RPMI7951 (cell line): ENCODE measurements at places on chromosomes 7 and 10.

DNA sequence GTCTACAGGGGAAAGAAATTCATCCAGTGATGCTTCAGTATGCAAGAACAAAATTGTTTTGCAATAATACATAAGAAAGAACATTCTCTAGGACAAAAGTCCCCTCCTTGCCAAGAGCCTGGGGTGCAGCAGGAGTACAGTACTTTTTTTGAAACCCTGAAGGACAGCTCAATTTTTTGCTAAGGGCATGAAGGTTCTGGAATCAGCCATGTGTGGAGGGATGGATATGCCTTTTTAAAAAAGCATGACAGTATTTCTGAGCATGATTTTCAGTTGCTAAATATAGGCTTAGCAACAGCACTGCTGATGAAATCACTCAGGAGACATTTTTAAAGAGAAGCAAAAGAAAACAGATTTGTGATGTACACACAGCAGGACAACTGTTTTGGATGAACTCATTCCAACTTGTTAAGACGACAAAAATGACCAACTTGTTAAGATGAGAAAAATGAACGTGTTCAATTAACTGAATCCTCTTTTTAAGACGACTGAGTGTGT lies 39.3 kb downstream of the HBP1 start:
- no peak for DNase-seq

DNA sequence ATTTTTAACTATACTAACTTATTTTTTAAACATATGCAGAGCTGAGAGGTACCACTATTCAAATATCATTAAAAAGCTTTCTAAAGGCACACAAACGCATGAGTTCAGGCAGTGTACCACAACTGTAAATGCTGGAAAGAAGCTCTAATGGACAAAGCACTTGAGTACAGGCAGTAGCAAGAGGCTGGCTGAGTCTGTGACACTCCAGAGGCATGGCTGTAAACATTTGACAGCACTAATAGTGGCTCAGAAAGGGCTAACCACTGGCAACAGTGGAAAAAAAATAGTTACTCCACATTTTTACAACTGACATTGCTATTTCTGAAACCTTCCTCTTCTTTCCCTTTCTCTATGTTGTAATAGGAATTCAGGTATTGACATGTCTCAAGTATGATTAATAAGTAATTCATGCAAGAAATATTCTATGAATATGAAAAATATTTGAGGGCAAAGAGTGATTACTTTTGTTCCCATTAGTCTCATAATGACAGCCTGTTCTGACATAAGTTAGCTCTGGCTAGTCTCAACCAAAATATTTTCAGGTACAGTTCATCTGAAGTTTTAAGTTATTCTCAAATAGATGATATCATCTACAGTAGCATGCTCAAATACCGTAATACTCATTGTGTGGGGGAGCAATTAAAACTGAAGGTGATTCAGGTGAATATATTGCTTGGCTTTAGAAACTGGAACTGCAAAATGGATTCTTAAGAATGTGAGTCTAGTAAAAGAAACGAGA lies 324.0 kb upstream of the POT1 start:
- no peak for DNase-seq

GRCh38 chr7:66638309-66639099 lies 9.8 kb downstream of the KCTD7 start:
- no peak for DNase-seq

DNA sequence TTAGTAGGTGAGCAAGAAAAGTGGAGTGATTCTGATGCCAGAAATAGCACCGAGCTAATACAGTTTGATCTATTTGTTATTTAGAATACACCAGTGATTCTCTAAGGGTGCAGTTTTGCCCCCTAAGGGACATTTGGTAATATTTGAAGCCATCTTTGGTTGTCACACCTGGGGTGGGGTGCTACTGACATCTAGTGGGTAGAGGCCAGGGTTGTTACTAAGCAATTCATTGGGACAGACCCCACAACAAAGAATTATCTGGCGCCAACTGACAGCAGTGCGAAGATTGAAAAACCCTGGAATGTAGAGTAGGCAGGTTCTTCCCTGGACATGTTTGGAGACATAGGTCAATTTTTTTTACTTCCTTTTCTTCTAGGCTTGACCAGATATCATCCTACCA lies 14.6 kb downstream of the PALS2 start:
- DNase-seq, result peak; percentile 35

GRCh38 chr7:43260980-43261878 lies 148.8 kb downstream of the HECW1 start:
- peak; percentile 83 for DNase-seq

DNA sequence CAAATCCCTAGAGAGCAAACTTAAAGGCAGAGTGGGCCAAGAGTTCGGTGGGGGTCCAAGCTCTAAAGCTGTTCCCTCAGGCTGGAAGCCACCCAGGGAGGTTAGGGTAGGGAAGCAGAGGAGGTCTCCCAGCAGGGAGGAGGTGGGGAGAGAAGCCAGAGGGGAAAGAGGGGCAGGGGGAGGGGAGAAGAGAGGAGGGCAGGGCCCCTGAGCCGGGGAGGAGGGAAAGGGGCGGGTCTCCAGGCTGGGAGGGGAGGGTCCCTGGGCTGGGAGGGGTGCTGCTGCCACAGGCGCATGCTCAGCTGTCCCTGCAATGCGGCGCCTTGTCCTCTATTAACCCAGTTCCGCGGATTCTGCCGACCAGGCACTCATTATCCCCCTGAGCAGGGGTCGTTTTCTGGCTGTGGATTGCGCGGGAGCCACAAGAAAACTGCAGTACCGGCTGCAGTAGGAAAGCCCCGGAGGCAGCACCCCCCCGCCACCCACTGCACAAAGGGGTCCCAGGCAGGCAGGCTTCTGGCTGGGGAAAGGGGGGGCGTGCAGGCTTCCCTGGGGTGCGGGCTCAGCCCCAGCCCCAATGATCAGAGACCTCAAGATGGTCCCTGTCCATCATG lies 49.3 kb downstream of the CAMK2B start:
- no peak for DNase-seq

DNA sequence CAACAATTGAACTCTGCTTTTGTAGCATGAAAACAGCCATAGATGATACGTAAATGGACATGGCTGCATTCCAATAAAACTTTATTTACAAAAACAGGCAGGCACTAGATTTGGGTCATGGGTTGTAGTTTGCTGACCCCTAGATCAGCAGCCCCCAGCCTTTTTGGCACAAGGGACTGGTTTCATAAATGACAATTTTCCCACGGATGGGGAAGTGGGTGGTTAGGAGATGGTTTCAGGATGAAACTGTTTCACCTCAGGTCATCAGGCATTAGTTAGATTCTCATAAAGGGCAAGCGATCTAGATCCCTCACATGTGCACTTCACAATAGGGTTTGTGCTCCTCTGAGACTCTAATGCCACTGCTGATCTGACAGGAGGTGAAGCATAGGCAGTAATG lies 16.5 kb upstream of the ANK3 start:
- DNase-seq, result no peak

- no peak for DNase-seq
Observed at GRCh38 chr10:118102121-118102520, 55.4 kb upstream of the RAB11FIP2 start.

DNA sequence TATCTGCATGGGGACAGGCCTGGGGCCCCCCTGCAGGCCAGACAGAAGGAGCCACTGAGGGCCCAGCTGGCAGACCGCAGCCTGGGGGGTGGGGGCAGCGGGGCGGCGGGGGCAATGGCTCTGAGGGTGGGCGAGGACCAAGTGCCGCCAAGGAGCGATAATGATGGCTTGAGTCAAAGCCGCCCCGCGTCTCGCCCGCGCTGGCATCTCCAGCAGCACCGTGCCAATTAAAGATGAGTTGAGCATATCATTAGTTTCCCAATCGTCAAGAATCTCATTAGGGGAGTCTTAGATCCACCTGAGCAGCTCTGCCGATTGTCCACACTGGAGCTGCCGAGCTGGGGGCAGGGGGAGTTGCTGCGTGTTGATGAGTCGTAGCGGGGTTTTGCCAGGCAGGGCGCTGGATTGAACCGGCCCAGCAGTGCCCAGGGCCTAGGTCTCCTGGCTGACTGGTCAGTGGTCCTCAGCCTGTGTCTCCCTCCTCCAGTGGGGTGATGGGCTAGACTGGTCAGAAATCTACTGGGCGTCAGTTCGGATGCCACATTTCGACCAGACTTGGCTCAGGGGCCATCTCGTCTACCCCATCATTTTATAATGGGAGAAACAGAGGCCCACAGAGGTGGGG lies 41.0 kb upstream of the PSMG3 start:
- DNase-seq, result no peak

DNA sequence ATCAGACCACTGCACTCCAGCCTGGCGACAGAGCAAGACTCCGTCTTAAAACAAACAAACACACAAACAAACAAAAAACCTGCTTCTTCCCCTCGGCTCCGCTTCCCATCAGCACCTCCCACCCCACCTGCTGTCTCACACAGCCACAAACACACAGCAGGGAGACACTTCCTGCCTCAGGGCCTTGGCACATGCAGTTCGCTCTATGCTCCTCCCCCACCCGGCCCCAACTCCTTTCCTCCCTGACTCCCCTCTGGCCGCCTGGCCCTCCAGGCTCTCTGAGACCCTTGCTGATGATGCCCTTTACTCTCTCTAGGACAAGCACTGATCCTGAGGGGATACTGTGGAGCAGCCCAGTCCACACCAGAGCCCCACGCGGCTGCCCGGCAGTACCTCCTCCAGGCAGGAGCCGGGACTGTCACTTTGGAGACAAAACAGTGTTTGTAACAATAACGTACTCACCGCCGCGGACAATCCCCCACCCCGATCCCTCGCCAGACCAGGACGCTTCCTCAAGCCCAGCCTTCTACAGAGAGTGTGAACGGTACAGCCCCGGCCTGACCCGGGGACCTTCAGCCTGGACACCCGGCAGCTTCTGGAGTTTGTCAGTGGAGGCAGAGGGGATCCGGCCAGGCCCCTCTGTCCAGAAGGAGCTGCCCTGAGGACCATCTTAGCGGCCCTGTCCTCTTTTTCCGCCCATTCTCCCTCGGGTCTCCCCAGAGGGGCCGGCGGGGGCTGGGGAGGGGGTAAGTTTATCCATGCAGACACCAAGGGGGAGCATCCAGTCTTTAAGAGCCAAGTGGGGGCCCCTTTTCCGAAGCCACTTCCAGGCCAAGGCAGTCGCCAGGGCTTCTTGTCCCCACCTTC lies 50.0 kb upstream of the GTF2IRD1 start:
- no peak for DNase-seq

DNA sequence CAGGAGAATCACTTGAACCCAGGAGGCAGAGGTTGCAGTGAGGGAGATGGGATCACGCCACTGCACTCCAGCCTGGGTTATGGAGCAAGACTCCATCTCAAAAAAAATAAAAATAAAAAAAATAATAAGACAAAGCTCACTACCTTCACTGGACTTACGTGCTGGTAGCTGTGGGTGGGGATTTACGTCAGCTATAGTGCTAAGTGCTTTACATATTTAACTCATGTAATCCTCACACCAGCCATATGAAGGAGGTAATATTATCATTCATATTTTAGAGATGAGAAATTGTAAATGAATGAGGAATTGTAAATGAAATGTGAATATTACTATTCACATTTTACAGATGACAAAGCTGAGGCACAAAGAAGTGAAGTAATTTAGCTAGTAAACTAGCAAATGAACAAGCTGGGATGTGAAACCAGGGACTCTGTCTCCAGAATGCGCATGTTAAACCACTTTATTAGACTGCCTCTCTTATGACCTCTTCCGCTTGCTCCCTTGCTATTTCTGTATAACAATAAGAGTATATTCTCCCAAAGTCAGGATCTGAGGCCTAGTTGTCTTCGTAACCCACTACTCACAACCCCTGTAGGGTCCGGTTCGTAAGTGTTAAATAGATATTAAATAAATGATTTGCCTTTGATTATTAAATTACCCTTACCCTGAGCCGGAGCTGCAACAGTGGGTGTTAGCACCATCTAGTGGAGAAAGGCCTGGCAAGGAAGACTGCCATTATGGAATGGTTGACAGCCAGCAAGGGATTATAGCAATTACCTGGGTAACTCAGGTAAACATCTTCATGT lies 70.2 kb downstream of the HTR7 start:
- DNase-seq, result peak; percentile 14

DNA sequence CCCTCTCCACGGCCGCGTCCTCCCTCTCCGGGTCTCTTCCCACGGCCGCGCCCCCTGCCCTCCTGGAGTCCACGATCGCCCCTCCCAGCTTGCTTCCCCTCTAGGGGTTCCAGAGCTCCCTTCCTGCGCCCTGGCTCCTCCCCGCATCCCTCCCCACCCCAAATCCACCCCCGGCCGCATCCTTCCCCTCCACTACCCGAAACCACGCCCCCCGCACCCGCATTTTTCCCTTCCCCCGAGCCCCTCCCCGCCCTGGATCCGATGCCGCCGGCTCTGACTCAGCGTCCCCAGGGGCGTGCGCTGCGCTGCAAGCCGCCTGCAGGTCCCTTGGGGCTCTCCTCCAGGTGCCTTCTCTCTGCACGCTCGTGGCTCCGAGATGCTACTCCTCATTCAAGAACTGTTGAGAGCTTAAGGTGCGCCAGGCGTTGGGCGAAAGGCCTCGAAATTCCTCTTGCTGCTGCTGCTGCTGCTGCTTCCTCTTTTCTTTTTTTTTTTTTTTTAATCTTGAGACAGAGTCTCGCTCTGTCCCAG lies 372 bp upstream of the TMEM130 start:
- no peak for DNase-seq

GRCh38 chr7:152899004-152899403 lies 139.5 kb downstream of the ACTR3B start:
- no peak for DNase-seq

- no peak for DNase-seq
Observed at GRCh38 chr10:46299286-46299535, 12.4 kb downstream of the ANTXRL start.

GRCh38 chr7:129225206-129225930 lies 538 bp downstream of the AHCYL2 start:
- DNase-seq, result peak; percentile 37

DNA sequence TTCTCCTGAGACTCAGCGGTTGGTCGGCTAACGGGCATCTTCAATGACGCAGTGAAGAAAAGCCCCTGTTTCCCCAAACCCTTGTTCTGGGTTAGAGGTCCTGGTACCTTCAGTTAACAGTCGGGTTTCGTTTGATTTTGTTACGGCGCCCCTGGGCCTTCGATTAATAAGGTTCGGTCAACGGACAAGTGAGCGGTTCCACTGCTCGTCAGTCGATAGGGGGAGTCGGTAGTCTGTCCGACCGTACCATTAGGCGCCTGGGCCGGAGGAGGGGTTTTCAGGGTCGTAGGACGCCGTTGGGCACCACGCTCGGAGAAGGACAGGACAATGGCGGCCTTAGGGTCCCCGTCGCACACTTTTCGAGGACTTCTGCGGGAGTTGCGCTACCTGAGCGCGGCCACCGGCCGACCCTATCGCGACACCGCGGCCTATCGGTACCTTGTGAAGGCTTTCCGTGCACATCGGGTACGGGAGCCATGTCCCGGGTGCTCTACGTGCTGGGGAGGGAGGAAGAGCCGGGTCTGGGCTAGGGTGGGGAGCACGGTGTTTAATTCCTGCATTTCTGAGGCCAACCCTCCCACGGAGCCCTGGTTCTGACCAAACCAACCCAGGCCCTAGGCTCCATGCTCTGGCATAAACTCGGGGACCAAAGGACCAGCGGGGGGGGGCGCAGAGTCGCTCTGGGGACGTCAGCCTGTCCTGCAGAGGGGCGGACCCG lies at the start of gene FMC1:
Gene FMC1, plus strand, starts transcription at position 280 of the 718 bp plus-strand sequence. Its CDS starts 48 bp downstream, at position 328.
- peak; percentile 93 for DNase-seq

DNA sequence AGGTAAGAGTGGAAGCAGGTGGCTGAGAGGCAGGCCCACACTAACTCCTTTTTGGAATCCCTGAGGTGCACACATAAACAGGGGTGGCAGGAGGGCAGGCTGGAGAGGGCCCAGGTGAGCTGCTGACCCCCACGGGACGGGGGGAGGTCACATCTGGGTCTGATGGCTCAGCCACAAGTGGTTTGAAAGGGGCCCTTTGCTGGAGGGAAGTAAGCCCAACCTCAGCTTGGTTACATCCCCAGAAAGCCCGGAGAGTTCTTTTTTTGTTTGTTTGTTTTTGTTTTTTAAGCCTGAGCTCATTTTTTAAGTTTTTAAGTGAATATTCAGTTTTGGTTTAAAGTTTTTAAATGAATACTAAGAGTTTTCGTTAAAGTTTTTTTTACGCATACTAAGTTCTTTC lies 72.8 kb upstream of the CUX1 start:
- no peak for DNase-seq
